ENCODE measurements at places on chromosomes 4 and X. TPM values are rescaled to one million over a fixed set of nuclear protein-coding genes. Genes with fewer than 3 reads are reported as not detected.

DNA sequence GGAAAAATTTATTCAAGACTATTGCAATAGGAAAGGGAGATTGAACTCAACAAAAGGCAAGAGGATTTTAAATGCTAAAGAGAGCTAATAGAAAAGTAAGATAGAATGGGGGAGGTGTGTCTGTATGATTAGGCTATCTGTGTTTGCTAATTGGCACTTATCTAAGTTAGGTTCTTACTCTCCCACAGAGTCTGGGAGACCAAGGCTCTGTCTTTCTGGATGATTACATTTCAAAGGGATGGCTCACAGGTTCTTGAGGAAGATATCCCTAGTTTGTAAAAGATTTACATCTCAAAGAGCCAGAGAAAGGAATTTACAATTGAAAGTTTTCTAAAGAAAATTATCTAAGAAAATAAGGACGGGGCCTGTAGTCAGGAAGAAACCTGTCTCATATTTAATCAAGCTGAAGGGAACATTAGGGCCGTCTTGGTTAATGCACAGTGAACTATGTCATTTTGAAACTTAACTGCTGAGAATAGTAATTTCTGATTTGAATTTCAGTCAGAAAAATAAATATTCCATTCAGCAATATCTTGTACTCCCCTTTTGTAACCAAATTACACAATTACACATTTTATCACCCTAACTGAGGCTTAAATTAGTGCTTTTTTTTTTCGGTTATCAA lies 75.8 kb downstream of the MAGEB10 start:
- DNase-seq, result no peak

DNA sequence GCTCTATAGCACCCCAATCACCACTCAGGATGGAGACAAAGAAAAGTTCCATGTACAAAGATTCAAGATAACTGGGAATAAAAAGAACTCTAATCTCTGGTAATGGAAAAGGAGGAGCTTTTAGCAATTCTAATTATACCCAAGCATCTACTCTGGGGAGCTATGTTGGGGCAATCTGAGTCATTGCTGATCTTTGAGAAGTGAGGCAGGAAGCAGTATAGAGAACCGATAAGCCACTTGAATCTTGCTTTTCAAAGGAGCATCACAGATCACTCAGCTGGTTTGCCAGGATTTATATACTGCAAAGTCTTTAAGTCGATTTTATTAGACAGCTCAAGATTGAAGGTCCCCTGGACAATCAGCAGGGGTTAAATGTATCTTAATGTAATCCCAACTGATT lies 220.0 kb downstream of the ENOX2 start:
- no peak for DNase-seq

- no peak for DNase-seq
Measured at GRCh38 chrX:76109654-76110053, 63.2 kb upstream of the PBDC1 start.

- DNase-seq, result no peak
Measured at GRCh38 chrX:132837967-132838366, 120.5 kb downstream of the HS6ST2 start.

DNA sequence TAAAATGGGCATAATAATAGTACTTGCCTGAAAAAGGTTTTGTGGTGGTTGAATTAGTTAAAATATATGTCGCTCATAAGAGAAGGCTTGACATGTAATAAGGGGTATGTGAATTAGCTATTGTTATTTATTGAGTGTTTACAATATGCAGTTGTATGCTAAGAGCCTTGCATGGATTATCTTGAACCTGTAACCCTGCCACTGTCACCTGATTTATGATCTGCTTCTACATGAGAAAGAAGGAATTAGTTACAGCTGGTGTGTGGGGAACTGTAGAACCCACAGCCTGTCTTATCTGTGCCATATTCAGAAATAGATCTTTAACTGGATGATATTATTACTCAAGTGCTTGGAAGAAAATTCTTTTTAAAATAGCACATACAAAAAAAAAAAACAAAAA lies 227.7 kb downstream of the LDB2 start:
- DNase-seq, result no peak

- no peak for DNase-seq
Measured at GRCh38 chr4:128516301-128516969, 228.8 kb upstream of the PGRMC2 start.

XAGE2 gene
- 0.68 TPM for polyA plus RNA-seq

- peak; percentile 52 for DNase-seq
Measured at GRCh38 chr4:113760795-113761619, 531 bp downstream of the CAMK2D start.

DNA sequence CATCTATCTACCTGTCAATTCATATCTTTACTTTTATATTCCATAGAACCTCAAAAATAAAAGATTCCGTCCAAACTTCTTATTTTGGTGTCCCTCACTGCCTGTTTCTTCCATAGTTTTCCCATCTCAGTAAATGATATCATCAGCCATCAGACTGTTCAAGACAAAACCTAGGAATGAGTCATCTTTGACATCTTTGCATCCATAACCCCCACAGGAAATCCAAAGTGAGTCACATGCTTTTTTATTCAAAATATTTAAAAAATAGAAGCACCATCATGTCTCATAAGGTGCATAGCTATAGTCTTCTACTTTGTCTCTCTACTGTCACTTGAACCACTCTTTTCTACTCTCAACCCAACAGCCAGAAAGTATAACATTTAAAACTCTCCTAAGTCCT lies 29.9 kb upstream of the CXXC4 start:
- DNase-seq, result no peak

DNA sequence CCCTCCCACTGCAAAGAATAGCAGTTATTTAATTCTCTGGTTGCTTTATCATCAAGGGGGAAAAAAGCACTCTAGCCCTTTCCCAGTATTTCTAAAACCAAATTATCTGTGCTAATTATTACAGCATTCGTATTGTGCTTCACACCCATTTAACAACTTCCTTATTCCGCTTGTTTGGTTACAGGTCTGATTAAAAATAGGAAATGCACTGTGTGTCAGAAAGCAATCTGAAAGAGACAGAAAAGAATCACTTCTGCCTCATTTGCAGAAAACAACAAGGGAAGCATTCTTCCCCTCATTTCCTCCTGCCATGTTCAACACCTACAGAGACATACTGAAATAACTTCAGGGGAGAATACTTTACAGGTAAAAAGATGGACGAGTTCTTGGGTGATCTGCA lies 114.9 kb upstream of the MAP3K15 start:
- DNase-seq, result no peak

DNA sequence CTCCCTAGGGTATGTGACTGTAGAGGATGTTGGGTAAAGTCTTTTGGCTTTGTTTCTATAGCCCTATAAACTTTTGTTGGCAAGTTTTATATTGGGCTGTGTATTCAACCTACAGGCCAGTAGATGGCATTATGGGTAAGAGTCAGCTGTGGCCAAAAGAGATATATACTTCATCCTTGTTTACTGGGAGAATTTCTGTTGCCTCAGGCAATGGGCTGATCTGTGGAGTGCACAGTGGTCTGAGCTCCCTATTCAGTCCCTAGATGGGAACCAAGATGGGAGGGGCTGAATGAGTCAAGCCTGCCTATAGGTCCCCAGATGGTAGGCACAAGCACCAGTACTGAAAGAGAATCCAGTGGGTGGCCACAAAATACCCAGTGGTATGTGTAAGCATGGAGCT lies 580.6 kb downstream of the EPHA5 start:
- peak; percentile 1 for DNase-seq

GRCh38 chrX:70038951-70039350 lies 10.8 kb downstream of the AWAT2 start:
- no peak for DNase-seq

DNA sequence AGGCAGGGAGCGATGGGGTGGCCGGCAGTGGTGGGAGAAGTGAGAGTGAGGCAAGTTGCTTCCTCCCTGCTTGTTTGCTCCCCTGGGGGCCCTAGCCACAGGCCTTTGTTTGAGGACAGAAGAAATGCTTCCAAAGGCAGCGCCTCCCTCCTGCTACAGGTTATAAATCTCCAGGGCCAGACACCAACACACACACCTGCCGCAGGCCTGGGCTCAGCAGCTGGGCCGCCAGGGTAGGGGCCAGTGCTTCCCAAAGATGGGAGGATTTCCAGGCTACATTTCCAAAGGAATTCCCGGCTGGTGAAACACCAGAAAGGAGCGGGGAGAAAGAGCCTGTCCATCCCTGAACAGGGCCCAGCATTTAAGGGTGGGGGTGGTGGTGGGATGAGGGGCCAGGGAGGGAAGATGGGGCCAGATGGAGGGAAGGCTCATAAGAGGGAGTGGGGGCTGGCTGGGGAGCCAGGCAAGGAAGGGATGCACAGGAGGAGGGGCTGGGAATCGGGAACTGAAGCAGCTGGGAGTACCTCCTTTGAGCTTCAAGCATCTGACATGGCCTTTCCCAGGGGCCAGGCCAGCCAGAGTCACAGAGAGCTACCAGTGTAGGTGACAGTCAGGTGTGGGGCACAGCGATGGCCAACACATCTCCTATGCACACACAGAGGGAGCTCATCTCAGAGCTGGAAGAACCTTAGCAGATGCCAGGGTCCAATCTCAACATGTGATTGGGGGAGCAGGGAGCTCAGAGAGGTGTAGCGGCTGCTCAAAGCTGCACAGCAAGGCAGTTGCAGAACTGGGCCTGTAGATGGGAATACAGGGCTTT lies 143.9 kb downstream of the PJA1 start:
- peak; percentile 30 for DNase-seq

HEPH gene
- polyA plus RNA-seq, result 53.6 TPM

DNA sequence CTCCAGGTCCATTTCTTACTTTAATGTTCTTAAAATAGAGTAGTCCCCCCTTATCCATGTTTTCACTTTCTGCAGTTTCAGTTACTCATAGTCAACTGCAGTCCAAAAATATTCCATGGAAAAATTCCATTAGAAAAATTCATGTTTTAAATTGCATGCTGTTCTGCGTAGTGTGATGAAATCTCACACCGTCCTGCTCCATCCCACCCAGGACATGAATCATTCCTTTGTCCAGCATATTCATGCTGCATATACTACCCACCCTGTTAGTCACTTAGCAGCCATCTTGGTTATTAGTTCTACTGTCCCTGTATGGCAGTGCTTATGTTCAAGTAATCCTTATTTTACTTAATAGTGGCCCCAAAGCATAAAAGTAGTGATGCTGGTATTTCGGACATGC lies 5.4 kb upstream of the PDLIM5 start:
- no peak for DNase-seq

TGIF2LX gene
- not detected for polyA plus RNA-seq

DNA sequence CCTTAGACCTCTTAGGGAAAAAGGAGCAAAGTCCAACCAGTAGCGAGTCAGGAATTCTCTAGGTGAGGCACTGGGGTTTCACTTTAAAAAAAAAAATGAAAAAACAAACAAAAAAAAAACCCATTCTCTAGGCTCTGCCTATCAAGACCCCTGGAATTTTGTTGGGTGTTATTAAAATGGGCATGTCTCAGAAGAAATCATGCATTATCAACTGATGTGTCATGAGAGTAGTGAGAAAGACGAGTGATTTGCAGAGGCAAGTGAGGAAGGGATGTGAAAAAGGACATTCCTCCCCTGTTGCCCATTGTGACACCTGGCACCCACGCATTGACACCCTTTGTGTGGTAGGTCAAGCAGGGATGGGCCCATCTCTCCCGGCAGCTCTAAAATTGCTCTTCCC lies 78.9 kb downstream of the AASDH start:
- DNase-seq, result no peak

DNA sequence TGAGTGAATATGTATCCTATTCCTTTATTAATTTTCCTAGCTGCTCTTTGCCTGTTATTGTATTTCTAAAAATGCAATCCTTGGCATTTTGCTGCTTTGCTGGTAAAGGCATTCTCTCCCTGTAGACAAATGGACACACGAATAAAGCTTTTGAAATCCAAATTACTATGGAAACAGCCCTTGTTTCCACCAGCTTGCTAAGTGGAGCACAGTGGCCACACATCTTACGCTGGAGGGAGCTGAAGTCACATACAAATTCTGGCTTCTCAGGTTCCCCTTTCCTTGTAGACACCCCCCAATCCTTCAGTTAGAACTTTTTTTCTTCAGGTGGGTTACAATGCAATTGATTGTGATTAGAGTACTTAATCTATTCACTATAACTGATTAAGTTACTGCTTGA lies 66.2 kb downstream of the AGA start:
- DNase-seq, result no peak

- DNase-seq, result peak; percentile 74
Measured at GRCh38 chr4:151117371-151117962, 18.0 kb downstream of the RPS3A start.

GRCh38 chr4:17469931-17470674 lies 41.8 kb downstream of the QDPR start:
- DNase-seq, result no peak

GRCh38 chr4:184752496-184753275 lies 18.8 kb upstream of the CENPU start:
- no peak for DNase-seq

GRCh38 chr4:2416564-2417225 lies 1.8 kb downstream of the ZFYVE28 start:
- DNase-seq, result no peak

SLC25A31 gene
- polyA plus RNA-seq, result 0.07 TPM

SHROOM4 gene
- polyA plus RNA-seq, result 22.0 TPM

FOXR2 gene
- polyA plus RNA-seq, result not detected

GYG2 gene
- polyA plus RNA-seq, result 17.7 TPM

PCDH19 gene
- polyA plus RNA-seq, result 2.2 TPM

CLTRN gene
- polyA plus RNA-seq, result 21.4 TPM

DNA sequence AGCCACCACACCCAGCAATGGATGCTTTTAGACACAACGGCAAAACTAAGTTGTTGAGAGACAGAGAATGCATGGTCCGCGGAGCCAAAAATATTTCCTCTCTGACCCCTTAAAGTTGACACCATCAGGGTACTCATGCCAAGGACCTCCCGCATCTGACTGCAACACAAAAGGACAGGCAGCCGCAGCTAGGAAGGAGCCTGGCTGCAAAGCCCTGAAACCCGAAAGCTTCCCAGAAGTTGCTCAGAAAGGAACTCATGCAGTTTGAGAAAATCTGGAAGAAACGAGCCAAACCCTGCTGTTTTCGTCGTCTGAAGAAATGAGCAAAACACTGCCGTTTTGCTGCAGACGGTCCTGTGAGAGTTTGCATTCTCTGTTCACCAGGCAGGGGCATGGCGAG lies 16.5 kb downstream of the DHRSX start:
- no peak for DNase-seq

BEX1 gene
- 60.3 TPM for polyA plus RNA-seq

DNA sequence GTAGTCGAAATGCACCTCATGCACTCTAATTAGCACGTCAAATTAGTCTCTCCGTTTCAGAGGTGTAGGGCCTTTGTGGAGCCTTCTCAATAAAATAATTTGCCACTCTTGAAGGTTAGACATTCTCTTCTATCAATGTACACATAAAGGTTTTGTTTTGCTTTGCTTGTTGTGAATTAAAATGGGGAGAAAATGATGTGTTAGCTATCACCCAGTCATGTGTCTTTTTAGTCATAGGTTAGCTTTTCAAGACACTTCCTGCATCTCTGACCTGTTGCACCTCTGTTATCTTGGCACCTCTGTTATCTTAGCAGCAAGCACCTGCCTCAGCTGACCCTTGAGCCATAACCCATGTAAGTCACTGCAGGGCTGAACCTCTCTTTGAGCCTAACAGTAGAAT lies 936 bp downstream of the TMEM144 start:
- DNase-seq, result no peak

ANK2 gene
- polyA plus RNA-seq, result 80.7 TPM

- DNase-seq, result peak; percentile 33
Measured at GRCh38 chrX:71103110-71103983, 3.2 kb downstream of the CXorf65 start.

F8A1 gene
- polyA plus RNA-seq, result 26.1 TPM

- no peak for DNase-seq
Measured at GRCh38 chrX:9393571-9393970, 71.3 kb upstream of the TBL1X start.

SLC10A6 gene
- 0.30 TPM for polyA plus RNA-seq

- DNase-seq, result no peak
Measured at GRCh38 chr4:153676486-153676885, 7.6 kb upstream of the TLR2 start.

GRCh38 chr4:139761461-139761860 lies 95.8 kb downstream of the MGST2 start:
- no peak for DNase-seq

ZNF630 gene
- polyA plus RNA-seq, result 5.1 TPM
